ENCODE measurements at places on chromosomes 1 and 21.

GRCh38 chr1:156117414-156118176 lies 3.1 kb downstream of the LMNA start:
- DNase-seq = no peak

- DNase-seq = no peak
Measured at GRCh38 chr1:206814716-206815341, 42.5 kb upstream of the IL10 start.

GRCh38 chr21:37071561-37072273 lies 1.2 kb downstream of the PIGP start:
- DNase-seq = no peak

GRCh38 chr1:76744989-76745388 lies 122.3 kb upstream of the ST6GALNAC5 start:
- no peak for DNase-seq

DNA sequence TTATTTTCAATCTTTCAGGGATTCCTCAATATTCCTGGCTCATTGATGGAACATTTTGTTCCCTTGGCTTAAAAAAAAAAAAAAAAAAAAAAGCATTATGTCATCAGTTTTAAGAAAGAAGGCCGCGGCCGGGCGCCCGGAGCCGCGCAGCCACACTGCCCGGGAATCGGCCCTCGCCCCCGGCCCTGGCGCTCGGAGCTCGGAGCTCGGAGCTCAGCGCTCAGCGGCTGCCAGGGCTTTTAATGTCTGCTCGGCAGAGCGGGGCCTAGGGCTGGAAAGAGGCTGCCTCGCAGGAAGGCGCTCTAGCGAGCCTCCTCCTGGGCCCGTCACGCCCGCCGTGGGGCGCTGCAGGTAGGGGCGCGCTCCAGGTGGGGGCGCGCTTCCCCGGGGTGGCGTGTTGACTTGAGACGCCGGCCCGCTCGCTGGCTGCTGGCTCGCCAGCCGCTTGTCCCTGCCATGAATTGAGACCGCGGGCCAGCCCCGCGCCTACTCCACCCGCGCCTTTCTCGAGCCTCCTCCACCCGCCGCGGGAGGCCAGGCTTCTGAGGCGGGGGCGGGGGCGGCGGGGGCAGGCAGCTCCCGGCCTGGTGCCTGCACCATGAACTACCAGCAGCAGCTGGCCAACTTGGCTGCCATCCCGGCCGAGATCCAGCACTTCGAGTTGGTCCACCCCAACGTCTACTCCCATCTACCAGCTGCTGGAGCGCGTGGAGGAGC lies 5.4 kb upstream of the TDRD5 start:
- no peak for DNase-seq

GRCh38 chr21:14541841-14542490 lies 4.1 kb downstream of the SAMSN1 start:
- no peak for DNase-seq

- no peak for DNase-seq
Measured at GRCh38 chr1:183753464-183753891, 51.4 kb upstream of the RGL1 start.

DNA sequence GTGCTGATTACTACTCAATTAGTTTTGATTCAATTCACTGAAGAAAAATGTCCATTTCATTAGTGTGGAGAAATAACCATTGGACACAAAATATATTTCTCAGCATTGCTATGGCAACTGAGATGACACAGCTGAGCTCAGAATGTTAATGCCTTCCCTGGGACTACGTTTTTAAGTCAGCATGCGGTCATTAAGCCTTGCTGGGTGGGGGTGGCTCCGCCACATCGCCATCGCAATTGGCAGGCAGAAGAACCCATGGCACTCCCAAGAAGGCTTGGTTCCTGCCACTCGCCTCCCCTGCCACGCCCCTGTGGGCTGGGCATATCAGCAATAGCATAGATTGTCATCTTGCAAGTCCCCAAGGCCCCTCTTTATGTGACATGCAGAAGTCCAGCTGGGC lies 256.7 kb upstream of the CAMK1G start:
- no peak for DNase-seq

GRCh38 chr1:19014765-19015164 lies 58.3 kb upstream of the IFFO2 start:
- DNase-seq = no peak

GRCh38 chr1:179930867-179931266 lies 23.7 kb upstream of the CEP350 start:
- DNase-seq = no peak

GRCh38 chr1:112901387-112901786 lies 54.6 kb downstream of the SLC16A1 start:
- DNase-seq = no peak

GRCh38 chr21:43332861-43333297 lies 94.1 kb downstream of the SIK1 start:
- DNase-seq = no peak

GRCh38 chr21:45322960-45323461 lies 35.3 kb upstream of the POFUT2 start:
- DNase-seq = no peak

DNA sequence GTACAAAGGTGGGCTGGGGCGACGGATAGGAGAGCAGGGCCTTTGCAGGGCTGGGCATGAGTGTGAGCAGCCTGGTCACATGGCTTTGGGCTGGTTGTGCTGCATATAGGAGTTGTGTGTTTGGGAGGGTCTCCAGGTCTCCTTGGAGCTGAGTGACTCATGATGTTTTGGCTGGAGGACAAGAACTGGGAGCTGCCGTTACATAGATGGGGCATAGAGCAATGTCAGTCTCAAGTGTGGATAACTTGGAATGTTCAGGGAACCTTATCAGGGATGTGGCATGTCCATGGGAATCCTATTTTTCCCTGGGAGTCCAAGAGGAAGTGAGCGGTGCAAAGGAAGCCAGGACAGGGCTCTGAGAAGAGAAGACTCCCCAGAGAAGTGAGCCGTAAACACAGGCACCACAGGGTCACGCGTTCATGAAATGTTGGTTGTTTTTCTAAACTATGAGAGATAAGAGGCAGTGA lies 136.4 kb upstream of the KCNE2 start:
- no peak for DNase-seq

DNA sequence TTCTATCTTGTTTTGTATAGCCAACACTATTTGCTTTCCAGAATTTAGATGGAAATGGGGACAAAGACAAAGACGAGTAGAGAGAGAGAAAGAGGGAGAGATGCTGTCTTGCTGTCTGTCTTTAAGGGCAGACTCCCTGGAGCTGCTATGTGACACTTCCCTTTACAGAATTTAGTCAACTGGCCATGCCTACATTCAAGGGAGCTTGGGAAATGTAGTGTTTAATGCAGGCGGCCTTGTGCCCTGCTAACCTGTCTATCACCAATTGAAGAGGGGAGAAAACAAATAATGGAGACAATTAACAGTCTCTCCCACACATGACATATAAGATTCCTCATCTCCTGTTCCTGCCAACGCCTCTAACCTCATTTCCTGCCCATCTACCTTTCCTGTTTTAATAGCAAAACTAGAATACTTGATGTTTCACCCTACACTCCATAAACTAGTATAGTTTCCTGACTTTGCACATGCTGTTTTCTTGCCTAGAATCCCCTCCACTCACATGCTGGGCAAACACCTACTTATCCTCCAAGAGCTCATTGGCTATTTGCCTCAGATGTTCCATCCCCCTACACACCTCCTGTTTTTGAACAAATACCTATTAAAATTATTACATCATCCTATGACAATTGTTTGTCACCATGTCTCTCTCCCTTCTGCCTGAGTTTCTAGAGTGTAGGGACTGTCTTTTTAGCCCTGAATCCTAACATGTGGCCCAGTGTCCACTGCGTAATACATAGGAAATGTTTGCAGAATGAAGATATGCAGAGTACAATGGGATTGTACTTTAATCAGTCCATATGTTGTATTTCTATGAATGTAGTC lies 117.2 kb downstream of the SLC25A24 start:
- DNase-seq = no peak

GRCh38 chr1:115555446-115555845 lies 86.3 kb upstream of the VANGL1 start:
- no peak for DNase-seq

- no peak for DNase-seq
Measured at GRCh38 chr1:211632808-211633523, 42.5 kb downstream of the NEK2 start.

DNA sequence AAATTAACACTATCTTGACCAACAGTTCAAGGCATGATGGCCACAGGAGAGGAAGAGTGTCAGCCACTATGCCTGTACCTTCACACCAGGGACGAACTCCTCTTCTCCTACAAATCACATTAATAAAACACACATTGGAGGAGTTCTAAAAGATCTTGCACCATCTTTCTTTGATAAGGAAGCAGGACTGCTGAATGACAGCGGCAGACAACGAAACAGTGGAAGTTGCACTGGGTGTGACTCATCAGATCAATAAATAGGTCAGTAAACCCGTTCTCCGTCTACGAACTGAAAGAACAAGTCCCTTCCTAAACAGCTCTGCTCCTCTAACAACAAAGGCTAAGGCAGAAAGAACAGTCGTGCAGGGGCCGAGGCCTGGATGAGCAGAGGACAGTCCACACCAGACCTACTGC lies 23.1 kb downstream of the UBE2G2 start:
- no peak for DNase-seq

GRCh38 chr1:235275836-235276235 lies 52.1 kb downstream of the ARID4B start:
- no peak for DNase-seq

GRCh38 chr1:156599811-156600210 lies 1.5 kb downstream of the GPATCH4 start:
- no peak for DNase-seq

DNA sequence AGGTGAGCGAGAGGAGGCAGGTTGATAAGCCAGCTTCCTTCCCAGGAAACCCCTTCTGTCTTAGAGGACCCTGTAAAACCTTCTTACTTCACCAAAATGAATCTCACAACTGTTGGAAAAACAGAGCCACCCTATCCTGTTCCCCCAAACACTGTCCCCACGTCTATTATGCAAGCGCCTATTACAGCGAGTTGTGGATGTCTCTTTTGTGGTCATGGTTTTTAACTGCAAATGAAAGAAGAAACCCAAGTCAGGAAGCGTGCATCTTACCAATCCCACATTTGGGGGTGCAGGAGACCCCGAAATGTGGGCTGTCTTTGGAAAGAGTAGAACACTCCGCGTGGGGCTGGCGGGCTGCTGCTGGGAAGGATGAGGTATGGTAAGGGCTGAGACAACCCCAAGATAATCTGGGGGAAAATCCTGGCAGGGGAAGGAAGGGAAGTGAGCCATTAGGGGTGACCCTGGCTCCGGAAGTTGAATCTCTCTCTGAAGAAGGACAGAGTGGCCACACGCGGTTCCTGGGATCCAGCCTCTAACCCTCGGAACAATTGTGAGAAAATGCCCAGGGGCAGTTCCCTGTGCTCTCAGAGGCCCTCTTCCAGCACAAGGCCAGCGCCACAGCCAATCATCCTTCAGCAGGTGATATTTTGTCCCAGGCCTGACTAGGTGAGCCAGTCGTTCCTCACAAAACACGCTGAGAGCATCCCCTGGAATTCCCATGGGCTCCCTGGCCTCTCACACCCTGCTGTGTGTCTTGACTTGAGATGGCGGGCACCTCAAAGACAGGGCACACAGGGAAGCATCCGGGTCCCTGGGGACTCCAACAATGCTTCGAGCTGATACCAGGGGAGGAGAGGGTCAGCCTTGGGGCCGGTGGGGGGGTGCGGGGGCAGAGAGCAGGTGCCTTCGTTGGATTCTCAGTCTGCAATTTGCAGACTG lies 168.5 kb upstream of the IRF2BP2 start:
- DNase-seq = no peak

DNA sequence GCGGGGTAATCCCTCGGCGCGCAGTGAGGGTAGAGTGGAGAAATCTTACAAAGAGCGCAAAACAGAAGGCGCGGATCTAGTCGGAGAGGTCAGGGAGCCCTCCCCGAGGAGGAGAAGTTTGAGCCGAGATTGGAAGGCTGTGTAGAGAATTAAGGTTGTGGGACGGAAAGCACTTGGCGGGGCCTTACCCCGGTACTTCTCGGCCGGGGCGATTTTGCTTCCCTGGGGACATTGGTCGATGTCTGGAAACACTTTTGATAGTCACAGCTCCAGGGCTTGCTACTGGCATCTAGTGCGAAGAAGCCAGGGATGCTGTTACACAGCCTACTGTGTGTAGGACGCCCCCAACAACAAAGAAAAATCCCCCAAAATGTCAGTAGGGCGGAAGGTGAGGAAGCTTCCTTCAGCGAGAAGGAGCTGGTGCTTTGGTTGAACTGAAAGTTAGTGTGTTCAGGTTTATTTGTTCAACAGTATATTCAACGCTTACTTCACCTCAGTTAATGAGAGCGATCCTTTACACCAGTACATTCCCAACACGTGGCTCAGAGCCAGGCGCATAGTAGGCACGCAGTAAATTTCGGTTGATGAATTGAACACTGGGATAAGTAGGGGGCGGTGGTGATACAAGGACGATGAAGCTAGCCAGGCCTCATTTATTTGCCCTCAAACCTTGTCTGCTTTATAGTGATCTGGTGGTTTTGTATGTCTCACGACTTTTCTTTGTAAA lies 807 bp downstream of the CEP85 start:
- no peak for DNase-seq

DNA sequence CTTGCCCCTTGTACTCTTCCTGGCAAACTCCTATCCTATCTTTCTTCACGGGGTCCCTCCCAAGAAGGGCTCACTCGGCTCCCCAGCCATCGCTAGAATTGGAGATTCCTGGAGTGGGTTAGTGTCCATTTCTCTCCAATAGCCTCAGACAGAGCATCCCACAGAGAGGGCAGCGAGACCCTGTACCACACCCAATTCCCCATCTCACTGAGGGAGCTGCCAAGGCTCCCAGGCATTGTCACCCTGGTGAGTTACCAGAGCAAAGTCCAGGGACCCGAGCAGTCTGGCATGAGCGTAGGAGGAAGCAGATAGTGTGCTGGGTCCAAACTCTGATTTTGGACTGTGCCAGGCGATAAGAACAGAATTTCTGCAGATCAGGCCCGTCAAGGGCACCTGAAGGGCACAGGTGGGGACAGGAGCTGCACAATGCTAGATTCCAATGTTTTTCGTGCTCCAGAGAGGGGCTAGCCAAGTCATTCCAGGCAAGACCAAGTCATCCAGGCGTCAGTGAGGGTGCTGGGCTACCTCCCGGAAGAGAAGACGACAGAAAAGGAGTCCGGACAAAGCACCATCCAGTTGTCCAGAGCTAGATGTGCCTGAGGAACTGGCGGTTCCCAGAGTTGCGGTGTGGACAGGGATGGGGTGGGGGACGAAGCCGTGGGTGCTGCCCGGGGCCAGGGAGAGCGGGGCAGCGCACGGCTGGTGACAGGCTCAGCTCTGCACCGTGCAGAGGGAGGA lies 15.3 kb downstream of the AKR7A3 start:
- no peak for DNase-seq

GRCh38 chr1:42744148-42744413 lies 4.0 kb upstream of the CLDN19 start:
- DNase-seq = no peak

- no peak for DNase-seq
Measured at GRCh38 chr1:87218618-87219017, 110.1 kb upstream of the LMO4 start.

DNA sequence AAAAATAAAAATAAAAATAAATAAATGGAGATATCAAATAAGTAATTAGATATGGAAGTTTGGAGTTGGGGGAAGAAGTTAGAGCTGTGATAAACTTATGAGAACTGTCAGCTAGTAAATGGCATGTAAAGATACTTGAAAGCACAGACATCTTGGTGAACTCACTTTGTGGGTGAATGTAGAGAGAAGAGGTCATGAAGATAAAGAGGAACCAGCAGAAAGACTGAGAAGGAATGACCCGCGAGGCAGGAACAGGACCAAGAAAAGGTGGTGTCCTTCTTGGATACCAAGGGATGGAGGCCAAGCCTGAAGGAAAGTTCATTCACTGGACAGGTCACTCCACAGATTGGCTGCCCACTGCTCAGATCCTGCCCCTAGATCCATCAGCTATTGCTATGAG lies 4.7 kb upstream of the CAPZB start:
- no peak for DNase-seq

Measured in stimulated activated CD8-positive, alpha-beta memory T cell treated with anti-CD3 and anti-CD28 coated beads, Interleukin-2, amount 100 ng/mL, for 1 hour (primary cell).